ENCODE measurements at places on chromosomes 4 and X. TPM values are rescaled to one million over a fixed set of nuclear protein-coding genes. Genes with fewer than 3 reads are reported as not detected.

PABPC1L2A gene
- total RNA-seq: not detected

GRCh38 chr4:28373601-28374000 is 1513.0 kb downstream of the STIM2 start:
- DNase-seq: no peak

- DNase-seq: no peak
These were observed 7.9 kb upstream of the GNRHR start for GRCh38 chr4:67762086-67762485.

- no peak for DNase-seq
These were observed 187.9 kb downstream of the MAB21L2 start for GRCh38 chr4:150769845-150770244.

DNA sequence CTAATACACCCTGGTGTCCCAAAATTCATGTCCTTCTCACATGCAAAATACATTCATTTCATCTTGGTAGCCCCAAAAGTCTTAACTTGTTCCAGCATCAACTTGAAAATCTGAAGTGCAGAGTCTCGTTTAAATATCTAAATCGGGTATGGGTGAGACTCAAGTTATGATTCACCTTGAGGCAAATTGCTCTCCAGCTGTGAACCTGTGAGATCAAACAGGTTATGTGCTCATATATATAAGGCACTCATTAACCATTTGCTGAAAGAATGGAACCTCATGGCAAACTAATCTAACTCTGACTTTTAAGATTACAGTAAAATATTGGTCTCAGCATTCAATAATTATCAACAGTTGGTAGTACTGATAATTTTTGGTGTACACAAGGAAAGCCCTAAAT is 55.5 kb downstream of the PDLIM5 start:
- peak; percentile 32 for DNase-seq
